Mesendoderm (in vitro differentiated cells): ENCODE measurements at places on chromosomes 11 and 22.

DNA sequence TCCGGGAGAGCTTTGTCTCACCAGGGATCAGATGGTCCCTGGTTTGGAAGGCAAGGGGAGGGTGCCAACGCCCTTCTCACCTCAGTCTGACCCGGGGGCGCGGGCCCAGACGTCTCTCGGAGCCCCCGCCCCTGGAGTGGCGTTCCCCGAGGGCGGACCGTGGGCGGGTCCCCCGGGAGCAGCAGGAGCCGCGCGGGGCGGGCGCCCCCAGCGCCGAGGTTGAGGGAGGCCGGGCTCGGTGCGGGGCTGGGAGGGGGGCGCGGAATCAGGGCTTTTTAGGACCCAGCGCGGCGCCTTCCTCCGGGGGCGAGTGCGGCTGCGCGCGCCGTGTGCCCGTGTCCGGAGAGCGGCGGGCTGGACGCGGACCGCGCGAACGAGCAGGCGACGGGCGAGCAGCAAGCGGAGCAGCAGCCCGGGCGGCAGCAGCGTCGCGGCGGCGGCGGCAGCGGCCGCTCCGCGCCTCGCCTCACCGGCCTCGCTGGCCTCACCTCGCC, at the start of gene KCNC1:
KCNC1 (plus strand) TSS at position 364 of the 494 bp plus-strand sequence. CDS start 1,222 bp downstream, outside the sequence.
- DNase-seq = peak; percentile 59

DNA sequence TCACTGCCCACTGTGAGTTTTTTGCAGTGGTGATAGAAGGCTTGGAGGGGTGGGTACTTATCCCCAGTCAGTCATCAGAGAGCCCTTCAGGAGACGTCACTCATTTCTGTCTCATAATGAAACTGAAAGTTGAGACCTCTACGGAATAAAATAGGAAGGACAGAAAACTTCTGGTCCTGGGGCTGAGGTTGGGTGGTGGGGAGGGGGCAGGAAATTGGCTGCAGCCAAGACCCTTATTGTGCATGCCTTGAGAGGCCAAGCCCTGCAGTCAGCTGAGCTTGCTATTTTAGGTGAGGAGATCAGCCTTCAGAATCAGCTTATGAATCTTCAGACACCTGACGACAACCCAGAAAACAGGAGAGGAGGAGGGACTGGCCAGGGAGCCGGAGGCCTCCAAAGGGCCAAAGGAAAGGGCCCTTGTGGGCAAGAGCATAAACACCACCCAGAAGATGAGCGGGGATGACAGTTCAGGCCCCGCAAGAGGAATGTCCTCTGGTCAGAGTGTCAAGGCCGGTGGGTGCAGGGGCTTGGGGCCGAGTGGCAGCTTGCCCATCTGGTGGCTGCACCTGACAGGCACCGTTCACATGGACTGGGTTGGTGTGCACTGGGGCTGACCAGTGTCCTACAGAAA, 17.9 kb upstream of the ADA2 start:
- no peak for DNase-seq

GRCh38 chr22:23837496-23837859, 1.3 kb downstream of the DERL3 start:
- no peak for DNase-seq

DNA sequence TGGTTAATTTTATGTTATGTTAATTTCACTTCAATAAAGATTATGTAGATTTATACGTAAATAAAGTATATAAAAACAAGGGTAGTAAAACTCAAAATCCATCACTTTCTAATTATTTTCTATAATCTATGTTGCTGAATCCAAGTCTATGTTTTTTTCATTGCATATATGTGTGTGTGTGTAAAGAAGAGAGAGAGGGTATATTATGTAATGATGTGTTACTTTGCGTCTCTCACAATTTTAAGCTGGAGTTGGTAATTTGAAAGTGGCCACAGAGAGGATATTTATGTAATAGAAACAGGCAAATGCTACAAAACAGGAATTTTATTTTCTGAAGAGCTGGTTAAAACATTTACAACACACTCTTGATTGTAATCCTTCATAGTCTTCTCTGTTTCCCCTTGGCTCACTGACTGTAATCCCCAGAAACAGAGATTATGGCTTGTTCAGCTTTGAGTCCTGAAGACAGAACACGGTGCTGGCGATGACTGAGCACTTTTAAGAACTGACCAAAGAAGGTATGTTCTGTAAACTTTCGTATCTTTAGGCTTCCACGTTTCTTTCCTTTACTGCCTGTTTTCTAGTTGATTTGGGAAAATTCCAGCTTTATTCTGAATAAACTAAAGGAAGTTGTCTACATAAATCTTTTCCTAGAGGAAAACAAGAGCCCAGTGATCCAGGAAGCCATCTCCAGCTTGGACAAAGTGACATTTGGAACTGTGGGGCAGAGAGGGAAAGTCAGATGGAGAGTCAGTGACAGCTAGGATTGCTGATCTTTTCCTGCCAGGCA, 43.6 kb downstream of the OR2AG2 start:
- DNase-seq = no peak

- no peak for DNase-seq
These were observed 5.4 kb downstream of the SCGB1C1 start for GRCh38 chr11:198236-198806.

DNA sequence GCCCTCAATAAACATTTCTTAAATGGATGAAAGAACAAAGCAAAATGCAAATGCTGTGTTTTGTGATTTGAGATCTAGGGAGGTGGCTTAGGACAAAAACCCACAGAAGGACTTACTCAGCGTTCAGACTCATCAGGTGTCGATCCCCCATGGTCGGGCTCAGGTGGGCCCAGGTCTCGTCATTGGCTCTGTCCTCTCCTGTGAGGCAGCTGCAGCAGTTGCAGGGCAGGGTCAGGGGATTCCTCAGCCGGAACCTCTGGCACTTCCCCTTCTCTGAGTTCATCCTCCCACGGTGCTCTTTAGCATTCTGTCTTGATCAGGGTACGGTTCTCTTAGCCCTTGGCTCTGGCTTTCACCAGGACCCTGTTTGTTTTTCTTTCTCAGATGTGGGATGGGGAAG, 14.0 kb upstream of the ACR start:
- DNase-seq = no peak

DNA sequence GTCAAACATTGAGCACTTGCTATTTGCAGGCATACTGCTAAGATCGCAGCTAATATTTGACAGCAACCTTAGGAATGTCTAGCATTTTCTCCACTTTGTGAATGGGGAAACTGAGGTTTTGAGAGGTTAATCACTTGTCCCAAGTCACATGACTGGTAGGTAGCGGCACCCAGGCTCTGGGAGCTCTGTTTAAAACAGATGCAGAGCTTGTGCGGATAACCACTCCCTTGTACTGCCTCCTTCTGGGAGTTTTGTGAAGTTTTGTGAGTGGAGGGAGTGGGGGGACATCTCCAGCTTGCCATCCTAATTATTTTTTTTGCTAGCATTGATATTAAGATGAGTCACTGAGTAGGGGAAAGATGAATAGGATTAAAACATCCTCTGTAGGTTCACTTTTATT, 134.7 kb downstream of the GRIK4 start:
- peak; percentile 32 for DNase-seq

- no peak for DNase-seq
These were observed 179.9 kb downstream of the GRIA4 start for GRCh38 chr11:105789579-105790420.

GRCh38 chr11:74023276-74023675, 14.4 kb upstream of the UCP3 start:
- no peak for DNase-seq

- no peak for DNase-seq
These were observed 282.8 kb downstream of the MN1 start for GRCh38 chr22:27518531-27519340.

- DNase-seq = no peak
These were observed 15.1 kb upstream of the RGL4 start for GRCh38 chr22:23675502-23676415.

- DNase-seq = no peak
These were observed 839.4 kb downstream of the OPCML start for GRCh38 chr11:132692891-132693290.

- DNase-seq = no peak
These were observed 2.1 kb downstream of the PLAAT3 start for GRCh38 chr11:63612181-63612580.

- peak; percentile 18 for DNase-seq
These were observed 21.6 kb downstream of the RTN4R start for GRCh38 chr22:20246368-20247009.

DNA sequence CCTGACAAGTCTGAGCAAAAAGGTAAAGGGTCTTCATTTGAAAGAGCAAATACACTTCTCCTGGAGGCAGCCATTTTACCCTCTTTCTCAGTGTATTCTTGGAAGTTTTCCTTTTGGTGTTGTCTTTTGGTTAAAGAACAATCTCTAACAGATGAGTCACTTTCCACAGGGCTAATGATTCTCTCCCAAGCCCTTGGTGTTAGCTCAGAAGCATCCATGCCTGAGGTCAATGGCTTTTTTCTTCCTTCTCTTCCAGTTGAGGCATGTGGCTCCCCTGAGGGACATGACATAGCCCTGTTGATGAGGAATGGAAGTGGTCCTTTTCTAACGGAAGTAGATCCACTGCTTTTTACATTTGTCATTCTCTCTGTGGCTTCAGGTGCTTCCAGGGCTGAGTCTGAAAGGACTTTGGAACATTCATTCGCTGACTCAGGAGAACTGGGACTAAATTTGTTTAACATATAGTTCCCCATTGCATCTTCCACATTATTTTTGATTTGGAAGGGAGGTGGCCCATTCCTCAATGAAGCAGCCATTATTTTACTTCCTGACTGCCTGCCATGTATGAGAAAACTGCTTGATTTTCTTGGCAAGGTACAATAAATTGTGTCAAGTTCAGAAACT, 13.8 kb upstream of the POGLUT3 start:
- no peak for DNase-seq

GRCh38 chr11:91956711-91957110, 267.9 kb upstream of the FAT3 start:
- no peak for DNase-seq

DNA sequence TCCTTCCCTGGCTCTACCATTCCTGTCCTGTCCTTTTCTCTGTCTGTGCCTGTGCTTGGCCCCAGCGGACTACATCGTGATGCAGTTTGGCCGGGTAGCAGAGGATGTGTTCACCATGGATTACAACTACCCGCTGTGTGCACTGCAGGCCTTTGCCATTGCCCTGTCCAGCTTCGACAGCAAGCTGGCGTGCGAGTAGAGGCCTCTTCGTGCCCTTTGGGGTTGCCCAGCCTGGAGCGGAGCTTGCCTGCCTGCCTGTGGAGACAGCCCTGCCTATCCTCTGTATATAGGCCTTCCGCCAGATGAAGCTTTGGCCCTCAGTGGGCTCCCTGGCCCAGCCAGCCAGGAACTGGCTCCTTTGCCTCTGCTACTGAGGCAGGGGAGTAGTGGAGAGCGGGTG, 20.4 kb downstream of the TUB start:
- DNase-seq = no peak

DNA sequence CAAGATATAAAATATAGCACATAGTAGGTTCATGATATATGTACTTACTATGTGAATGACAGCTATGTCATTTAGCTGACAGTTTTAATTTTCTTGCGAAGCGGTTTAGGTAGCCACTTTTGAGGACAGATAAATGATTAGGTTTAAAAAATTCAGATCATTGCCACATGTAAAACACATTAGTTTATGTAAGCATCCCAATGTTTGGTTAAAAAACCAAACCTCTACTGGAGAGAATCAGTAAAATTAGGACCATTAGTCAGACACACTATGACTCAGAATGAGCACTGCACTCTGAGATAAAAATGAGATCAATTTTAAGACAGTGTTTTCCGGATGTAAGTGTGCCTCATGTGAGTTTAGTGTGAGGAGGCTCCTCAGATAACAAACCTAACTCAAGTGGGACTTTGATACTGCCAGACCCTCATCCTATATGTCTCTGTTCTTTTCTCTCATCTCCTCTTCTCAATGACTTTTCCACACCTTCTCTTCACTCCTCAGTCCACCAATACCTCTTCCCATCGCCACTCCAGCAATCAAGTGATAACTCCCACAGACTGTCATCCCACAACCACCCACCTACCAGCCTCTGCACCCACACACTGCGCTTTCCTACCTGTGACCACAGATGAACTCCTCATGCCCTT, 6.8 kb upstream of the OR2AT4 start:
- no peak for DNase-seq

DNA sequence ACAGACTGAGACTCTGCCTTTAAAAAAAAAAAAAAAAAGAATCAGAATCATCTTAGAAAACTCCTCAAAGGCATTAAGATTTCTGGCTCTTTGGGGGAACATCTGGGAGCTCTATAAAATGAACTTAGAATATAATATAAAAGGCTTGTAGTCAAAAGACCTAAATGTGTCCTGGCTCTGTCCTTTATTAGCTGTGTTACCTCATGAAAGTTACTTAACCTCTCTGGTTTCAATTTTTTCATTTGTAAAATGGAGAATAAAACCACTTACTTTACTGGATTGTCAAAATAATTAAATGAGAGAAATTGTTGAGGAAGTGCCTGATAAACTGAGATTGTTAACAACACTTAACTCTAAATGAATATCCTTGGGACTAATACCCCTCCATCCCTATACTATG, 81.8 kb downstream of the FAM168A start:
- DNase-seq = no peak

DNA sequence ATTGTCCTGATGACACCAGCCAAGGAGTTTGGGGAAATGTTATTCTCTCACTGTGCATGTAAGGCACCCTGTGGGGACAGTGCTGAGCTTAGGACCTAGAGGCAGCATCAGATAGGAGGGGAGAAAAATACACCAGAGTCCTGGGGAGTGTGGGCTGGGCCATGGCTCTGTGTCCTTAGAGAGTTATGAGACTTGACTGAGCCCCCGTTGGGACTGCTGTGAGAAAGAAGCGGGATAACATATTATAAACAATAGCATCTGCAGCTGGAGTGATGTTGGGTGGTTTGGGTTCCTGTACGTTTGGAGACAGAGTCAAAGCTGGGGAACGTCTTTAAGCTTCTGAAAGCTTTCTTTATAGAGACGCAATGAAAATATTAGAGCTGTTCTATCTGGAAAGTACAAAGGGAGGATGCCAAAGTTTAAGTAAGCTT, 90.9 kb upstream of the CRTAM start:
- DNase-seq = no peak

- no peak for DNase-seq
These were observed 231.0 kb downstream of the TTC28 start for GRCh38 chr22:28448625-28449024.

DNA sequence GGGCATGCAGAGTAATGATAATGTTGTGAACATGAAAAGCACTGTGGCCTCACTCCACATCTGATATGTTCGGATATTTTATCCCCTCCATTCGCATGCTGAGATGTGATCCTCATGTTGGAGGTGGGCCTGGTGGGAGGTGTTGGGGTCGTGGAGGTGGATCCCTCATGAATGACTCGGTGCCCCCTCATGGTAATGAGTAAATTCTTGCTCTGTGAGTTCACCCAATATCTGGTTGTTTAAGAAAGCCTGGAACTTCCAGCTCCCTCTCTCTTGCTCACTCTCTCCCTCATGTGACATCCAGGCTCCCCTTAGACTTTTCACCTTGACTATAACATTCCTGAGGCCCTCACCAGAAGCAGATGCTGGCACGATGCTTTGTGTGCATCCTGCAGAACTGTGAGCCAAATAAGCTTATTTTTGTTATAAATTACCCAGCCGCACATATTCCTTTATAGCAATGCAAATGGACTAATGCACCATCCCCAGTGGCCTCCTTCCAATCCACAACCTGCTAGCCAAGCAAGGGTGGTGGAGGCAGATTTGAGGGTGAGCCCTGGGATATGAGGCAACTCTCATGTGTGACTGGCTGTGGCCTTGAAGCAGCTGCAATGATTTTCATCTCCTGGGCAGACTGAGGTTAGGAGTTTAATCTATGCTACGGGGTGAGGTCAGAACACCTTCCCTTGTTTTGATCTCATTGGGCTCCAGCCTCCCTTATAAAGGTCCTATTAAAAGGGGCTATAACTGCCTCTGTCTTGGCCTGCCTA, 276.5 kb downstream of the ETS1 start:
- no peak for DNase-seq

- DNase-seq = no peak
These were observed 12.7 kb upstream of the SNX32 start for GRCh38 chr11:65821107-65821506.
